ENCODE measurements at places on chromosomes 7 and 10.

GRCh38 chr7:26563406-26563805 lies 271.7 kb downstream of the SNX10 start:
- no peak for DNase-seq

DNA sequence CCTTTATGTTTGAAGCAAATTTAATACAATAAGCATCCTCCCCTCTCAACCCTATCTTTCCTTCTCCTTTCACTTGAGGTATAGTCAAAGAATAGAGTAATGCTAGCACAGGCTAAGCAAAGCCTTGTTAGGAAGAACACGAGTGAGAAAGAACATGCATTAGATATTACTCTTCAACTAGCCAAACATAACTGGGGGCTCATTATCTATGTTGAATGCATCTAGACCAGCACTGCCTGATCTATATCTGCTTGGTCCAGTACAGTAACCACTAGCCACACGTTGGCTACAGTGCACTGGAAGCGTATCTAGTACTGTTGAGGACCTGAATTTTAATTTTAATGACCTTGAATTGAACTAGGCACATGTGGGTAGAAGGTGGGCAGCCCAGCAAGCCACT lies 21.0 kb downstream of the SFMBT2 start:
- no peak for DNase-seq

GRCh38 chr10:62585211-62585775 lies 211.1 kb downstream of the ZNF365 start:
- DNase-seq = no peak

GRCh38 chr7:153948060-153948459 lies 104.1 kb upstream of the DPP6 start:
- DNase-seq = no peak

- DNase-seq = no peak
Measured at GRCh38 chr7:74039337-74039736, 11.4 kb downstream of the ELN start.

- DNase-seq = no peak
Measured at GRCh38 chr10:58754469-58755339, 242.0 kb downstream of the BICC1 start.

DNA sequence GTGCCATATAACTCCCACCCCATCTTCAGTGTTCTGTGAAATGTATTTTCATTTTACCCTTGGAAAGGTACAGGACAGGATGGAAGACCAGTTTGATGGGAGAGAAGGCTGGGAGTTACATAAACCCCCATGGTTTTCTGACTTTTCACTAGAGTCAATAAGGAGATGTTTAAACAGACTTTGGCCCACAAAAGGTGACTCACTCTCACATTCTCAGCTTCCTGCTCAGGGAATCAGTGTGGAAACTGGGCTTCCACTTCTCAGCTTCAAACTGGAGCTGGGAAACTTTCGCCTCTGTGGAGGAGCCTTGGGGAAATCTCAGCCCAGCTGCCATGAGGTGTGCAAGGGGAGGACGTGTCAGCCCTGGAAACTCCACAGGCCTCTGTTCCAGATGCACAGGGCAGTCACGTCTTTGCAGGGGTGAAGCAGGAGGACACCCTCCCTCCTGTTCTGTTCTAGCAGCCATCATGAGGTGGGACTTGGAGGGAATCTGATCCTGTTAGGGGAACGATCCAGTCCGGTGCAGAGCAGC lies 560.5 kb upstream of the GALNT17 start:
- DNase-seq = no peak
